Skeletal muscle tissue (tissue), 5 donors: ENCODE measurements at places on chromosomes 12 and 14. TPM values are rescaled to one million over a fixed set of nuclear protein-coding genes. Genes with fewer than 3 reads are reported as not detected.

The ZDHHC22 gene
- 0.52 TPM for total RNA-seq

The GZMH gene
- total RNA-seq: not detected

The KLRB1 gene
- 0.52 TPM for total RNA-seq

The NRXN3 gene
- total RNA-seq: 0.52 TPM

The TOMM20L gene
- not detected for total RNA-seq

The NPFF gene
- total RNA-seq: not detected

The TECPR2 gene
- total RNA-seq: 12.0 TPM

The PLEK2 gene
- 3.7 TPM for total RNA-seq

The CMA1 gene
- 0.52 TPM for total RNA-seq

The HNF1A gene
- not detected for total RNA-seq

The PAWR gene
- total RNA-seq: 8.4 TPM

The PIK3C2G gene
- total RNA-seq: 0.52 TPM

The CCDC175 gene
- not detected for total RNA-seq

The GPR135 gene
- total RNA-seq: 2.6 TPM

The GLIPR1L1 gene
- not detected for total RNA-seq

The ACRBP gene
- 1.0 TPM for total RNA-seq

The TXNDC16 gene
- 7.3 TPM for total RNA-seq

The OTX2 gene
- total RNA-seq: not detected

The ACADS gene
- 14.1 TPM for total RNA-seq

The AICDA gene
- total RNA-seq: not detected

The KRT80 gene
- total RNA-seq: 0.52 TPM

The SPATS2 gene
- total RNA-seq: 19.8 TPM

The GLT1D1 gene
- total RNA-seq: 0.52 TPM
